ENCODE measurements at places on chromosomes 1 and 21.

- DNase-seq, result no peak
Observed at GRCh38 chr1:80656641-80657040, 1144.1 kb upstream of the ADGRL2 start.

GRCh38 chr21:44063151-44063912 lies 43.9 kb upstream of the PWP2 start:
- no peak for DNase-seq

DNA sequence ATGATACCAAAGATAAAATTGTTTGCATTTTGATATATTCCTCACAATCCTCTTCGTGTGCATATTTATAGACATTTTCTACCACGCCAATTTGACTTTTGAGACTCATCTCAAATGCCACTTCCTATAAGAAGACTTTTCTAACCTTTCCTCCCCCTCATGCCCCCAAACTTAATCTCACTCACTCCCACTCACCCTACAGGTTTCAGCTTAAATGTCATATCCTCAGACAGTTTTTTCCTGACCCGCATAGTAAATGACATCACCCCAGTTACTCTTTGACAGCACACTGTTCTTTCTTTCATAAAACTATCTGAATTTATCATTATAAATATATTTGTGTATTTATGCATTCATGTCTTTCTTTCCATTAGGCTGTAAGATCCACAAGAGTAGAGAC lies 29.6 kb upstream of the RGS8 start:
- no peak for DNase-seq

DNA sequence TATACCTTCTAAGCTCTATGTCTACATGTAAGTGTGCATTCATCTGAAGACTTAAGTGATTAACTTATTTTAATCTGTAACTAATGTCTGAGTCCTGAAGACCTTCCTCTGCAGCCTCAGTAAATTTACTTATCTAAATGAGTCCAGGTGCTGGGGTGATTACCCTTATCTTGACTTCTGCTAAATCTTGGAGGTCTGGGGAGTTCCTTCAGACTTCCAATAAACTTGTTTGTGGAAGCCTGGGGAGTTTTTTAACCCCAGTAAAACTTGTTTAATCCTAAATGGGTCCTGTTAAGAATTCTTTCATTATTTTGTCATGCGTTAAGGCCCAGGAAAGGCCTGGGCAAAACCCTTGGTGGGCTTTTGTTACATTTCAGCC lies 37.0 kb downstream of the RSPH1 start:
- no peak for DNase-seq

- DNase-seq, result no peak
Observed at GRCh38 chr1:8460132-8460544, 142.2 kb downstream of the SLC45A1 start.

- DNase-seq, result no peak
Observed at GRCh38 chr1:107228704-107229371, 88.0 kb downstream of the NTNG1 start.

DNA sequence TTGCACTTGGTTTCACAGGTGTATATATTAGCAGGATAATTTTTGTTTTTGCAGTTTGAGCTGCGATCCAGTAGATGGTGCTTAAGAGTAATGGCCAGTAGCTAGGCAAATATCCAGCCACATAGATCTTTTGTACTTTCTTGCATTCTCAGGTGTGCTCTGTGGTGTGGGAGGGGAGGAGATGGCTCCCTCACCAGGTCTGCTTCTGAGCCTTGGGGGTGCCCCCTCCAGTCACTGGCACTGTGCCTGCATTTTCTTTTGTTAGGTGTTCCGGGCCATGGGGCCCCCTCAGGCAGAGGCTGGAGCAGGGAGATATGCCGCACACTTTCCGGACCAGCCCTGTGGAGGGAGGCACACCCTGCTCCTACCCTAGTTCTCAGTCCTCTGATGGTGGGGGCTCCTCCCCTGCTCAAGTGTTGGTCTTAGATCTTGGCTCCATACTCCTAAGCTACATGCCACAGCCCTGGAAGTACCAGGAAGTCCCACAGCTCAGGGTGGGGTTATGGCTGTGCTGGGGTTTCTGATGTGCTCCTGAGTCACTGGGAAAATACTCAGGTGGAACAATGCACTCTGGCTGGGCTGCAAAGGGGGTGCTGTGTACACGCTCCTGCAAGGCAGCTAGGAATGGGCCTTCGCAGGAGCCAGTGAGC lies 197.6 kb upstream of the DMRTA2 start:
- no peak for DNase-seq

DNA sequence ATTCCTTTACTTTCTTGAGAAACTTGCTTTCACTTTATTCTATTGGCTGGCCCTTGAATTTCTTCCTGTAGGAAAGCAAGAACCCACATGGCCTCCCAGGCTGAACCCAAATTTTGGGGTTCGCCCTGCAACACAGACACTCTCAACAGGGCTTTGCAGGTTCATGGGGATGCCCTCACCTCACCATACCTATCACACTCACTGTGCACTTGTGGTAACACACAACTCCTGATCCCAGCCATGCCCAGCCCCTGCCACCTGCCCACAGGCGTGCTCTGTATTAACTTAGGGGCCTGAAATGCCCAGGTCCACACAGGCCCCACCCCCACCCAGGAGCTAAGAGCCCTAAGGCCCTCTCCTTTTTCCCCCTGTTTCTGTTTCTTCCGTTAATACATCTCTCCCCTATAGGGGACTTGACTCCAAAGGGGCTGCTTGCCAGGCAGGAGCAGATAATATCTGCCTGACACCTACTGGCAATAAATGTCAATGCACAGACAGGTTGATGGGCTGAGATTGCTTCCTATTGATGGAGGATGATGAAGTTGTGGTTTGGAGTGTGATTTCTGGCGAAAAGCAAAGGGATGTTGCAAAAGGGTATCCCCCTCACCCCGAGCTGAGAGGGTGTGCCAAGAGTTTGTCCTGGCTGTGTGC lies 171.5 kb downstream of the AJAP1 start:
- no peak for DNase-seq

DNA sequence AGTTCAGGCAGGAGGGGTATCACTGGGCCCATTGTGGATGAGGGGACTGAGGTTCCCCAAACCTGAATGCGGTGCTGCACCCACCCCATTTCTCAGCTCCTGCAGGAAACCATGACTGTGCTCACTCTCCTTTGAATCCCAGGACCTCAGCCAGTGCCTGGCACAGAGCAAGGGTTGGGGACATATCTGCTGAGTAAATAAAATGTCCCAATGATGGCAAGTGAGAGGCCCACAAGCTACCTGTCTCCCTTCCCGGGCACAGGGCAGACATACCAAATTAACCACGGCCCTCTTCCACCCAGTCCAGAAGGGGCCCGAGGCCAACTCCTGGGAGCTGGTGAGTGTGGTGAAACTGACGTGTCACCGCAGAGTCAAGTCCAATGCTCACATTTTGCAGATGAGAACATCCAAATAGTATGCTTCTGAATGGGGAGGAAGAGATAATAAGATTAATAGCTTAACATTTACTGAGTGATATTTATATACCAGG lies 97.6 kb downstream of the EPHB2 start:
- no peak for DNase-seq

DNA sequence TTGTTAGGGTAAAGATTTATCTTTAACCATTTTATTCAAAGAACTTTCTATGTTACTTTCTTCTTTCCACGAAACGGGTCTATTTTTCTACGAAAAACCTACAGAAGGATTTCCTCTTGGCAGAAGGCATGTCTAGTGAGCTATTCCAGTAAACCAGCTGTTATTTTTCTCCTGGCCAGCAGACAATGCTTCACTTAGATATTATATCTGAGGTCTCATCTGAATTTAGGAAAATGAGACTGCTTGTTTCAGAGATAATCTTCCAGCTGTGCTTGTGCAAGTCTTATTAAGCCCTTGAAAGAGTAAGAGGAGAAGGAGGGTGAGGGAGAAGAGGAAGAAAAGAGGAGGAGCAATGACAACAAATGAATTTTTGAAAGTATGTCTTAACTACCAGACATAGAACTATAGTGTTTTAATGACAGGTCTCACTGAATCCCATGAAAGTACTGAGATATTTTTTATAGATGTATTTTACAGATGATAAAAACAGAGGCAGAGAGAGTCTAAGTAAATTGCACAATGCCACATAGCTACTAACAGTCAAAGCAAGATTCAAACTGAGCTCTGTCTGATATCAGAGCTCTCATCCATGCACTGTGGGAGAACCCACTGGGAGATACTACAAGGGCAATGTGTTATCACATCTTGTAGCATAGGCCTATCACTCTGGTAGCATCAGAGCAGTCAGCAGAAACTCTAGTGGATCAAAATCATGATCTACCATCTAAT lies 54.6 kb upstream of the SAMSN1 start:
- DNase-seq, result no peak

DNA sequence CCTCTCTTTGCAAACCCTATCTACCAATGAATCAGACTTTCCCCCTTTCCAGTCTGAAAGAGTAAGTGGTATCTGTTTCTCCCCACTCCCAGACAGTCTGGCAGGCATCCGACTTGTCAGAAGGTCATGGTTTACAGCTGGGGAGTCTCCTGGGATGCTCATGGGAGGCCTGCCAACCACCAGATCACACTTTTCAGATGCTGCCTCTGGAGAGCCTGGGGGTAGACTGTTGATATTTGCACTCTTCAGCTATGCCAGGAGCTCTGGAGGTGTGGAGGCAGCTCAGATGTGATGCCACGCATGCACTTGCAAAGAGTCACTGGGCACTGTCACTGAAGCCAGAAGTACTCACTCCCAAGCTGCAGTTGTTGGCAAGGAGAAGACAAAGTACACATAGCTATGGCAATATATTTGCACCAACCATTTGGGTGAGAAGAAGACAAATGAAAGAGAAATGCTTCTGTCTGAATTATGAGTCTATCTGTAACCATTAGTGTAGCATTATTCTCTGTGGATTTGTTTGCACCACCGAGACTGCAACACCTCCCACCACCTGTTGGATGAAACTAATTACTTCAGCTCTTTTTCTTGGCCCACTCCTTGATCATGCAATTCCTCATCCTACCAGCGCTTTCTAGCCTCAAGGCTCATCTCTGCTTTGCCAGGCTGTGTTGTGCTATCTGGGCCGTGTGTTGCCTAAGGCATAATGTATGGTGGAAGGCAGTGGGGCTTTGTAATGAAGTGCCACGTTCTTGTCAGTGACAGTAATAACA lies 133.0 kb upstream of the SPAG17 start:
- no peak for DNase-seq

DNA sequence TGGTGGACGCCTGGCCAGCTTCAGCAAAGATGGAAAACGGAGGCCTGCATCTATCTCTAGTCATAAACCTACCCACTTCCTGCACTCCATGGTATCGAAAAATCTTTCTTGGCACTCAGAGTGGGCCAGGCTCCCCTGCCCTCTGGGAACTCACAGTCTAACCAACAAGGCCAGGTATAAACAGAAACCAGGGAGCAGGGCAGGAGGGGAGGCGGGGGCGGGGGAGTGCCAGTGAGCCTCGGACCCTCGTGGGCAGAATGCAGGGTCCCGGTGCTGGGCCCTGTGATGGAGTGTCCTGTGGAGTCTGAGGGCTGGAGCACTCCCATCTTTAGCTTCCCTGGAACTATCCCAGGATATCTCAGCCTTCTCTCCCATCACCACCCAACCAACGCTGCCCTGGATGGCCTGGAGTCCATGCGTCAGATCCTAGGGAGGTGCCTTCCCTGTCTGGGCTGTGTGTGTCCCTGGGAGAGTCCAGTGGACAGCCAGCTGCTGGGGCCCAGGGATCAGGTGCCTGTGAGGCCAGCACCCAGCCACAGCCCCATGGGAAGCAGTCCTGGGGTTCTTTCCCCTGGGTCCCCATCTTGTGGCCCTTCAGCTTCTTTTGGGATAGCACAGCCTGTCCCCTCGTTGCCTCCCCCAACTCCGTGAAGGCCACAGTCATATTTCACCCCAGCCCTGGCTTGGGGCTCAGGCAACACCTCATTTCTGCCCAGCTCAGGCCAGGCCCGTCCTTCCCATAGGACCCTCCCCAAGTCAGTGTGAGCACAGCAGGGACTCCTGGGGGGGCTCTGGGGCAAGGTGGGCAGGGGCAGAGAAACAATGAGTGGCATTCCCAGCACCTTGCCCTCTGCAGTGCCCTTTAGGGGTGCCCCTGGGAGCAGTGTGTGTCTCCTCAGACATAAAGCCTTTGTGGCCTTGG lies 1.1 kb upstream of the EPS8L3 start:
- DNase-seq, result no peak

- DNase-seq, result no peak
Observed at GRCh38 chr1:109783436-109783835, 19.7 kb upstream of the EPS8L3 start.

DNA sequence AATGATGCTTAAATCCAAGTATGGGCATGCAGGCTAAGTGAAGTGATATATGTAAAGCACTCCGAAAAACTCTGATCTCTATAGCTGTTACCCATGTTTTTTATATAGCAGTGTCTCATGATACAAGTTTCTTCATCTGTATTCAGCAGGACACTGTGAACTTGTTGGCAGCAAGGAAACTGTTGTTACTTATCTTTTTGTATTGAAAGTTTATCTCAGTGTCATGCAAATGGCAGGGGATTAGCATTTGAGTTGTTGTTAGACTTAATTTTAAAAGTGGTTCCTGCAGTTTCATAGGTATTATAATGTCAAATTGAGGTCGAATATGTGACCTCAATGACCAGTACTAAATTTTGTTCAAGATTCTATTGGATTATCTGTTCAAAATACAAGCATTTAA lies 47.9 kb downstream of the NCAM2 start:
- DNase-seq, result no peak

DNA sequence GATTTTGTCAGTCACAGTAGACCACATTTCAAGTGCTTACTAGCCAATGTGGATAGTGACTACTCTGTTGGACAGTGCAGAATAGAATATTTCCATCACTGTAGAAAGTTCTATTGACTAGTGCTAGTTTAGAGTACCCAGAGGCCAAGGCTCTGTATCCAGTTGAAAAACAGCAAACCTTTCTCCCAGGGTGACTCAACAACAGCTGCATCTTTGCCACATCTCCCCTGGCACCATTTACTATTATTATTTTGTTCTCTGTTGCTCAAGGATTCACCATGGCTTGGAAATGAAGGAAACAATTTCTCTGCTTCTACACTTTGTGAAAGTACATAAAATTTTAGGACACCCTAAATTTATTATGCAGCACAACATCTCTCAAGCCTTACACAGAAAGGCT lies 85.3 kb upstream of the WDR26 start:
- no peak for DNase-seq

GRCh38 chr1:223039990-223040389 lies 103.1 kb downstream of the TLR5 start:
- DNase-seq, result no peak

DNA sequence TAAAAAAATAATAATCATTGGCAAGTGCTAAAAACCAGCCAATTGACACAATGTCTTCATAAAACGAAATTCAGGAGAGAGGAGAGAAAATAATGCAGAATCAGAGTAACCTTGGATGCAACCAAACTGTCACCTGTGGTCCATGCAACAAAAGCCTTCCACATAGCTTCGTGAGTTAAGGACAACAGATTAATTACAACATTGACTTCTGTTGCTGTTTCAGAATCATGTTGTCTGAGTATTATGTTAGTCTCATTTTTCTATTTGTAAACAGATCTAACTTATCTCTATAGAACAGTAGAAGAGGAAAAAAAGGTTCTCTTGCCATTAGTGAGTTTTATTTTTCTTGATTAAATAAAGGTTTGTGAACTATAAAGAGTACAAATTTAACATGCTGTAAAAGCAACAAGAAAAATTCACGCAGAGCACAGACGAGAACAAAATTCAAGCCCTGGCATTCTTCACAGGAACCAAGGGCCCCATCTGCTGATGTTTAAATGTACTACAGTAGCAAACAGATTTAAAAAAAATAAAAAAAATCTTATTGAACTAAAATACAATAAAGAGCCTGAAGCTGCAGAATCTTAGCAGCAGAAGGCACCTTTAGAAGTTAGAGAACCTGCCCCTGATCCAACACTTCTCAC lies 381.1 kb upstream of the PKN2 start:
- no peak for DNase-seq

- no peak for DNase-seq
Observed at GRCh38 chr21:18893406-18893805, 489.8 kb upstream of the TMPRSS15 start.

Data from CD4-positive, alpha-beta memory T cell (primary cell).